ENCODE measurements at places on chromosomes 13 and 19. TPM values are rescaled to one million over a fixed set of nuclear protein-coding genes. Genes with fewer than 3 reads are reported as not detected.

GRCh38 chr19:2653710-2654707 lies 48.5 kb downstream of the GNG7 start:
- DNase-seq, result no peak

DNA sequence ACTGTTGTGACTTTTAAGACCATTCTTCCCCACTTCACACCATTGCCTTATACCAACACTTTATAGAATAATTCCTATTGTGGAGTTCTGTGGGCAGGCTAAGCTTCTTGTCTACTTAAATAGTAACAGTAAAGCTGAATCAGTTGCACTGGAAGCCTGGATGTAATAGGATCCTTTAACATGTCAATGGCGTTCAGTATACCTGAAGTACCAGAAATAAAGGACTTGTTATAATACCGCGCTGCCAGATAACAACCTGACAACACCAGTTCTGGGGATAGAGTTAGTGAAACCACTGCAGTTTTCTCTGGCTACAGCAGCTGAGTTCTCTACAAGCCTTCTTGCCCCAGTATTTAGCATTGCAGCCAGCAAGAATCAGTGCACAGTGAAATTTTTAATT lies 52.0 kb upstream of the TNFRSF19 start:
- DNase-seq, result no peak

GRCh38 chr13:77492982-77493381 lies 42.5 kb upstream of the SCEL start:
- DNase-seq, result no peak

DNA sequence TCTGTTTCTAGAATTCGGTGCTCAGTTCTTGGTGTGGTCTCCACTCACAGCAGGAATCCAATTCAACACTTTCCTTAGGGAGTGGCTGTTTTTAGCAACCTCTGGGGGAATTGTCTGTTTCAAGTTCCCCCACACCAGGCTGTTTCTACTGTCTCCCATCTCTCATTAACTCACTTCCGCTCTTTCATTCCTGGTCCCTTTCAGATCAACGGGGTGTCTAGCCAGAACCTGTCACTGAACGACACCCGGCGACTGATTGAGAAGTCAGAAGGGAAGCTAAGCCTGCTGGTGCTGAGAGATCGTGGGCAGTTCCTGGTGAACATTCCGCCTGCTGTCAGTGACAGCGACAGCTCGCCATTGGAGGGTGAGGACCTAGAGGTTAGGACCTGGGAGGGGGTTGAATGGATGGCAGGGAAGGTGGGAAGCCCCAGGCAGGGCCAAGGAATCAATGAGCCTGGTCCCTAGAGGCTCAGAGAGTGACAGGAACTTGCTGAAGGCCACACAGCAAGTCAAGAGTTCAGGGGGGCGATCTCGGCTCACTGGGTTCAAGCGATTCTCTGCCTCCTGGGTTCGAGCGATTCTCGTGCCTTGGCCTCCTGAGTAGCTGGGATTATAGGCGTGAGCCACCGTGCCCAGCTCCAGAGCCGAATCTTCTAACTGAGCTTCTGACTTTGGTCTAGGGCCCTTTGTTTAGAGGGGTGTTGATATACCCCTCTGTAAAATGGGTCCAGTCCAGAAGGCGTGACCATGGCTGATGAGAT lies 25.5 kb downstream of the TJP3 start:
- DNase-seq, result no peak

DNA sequence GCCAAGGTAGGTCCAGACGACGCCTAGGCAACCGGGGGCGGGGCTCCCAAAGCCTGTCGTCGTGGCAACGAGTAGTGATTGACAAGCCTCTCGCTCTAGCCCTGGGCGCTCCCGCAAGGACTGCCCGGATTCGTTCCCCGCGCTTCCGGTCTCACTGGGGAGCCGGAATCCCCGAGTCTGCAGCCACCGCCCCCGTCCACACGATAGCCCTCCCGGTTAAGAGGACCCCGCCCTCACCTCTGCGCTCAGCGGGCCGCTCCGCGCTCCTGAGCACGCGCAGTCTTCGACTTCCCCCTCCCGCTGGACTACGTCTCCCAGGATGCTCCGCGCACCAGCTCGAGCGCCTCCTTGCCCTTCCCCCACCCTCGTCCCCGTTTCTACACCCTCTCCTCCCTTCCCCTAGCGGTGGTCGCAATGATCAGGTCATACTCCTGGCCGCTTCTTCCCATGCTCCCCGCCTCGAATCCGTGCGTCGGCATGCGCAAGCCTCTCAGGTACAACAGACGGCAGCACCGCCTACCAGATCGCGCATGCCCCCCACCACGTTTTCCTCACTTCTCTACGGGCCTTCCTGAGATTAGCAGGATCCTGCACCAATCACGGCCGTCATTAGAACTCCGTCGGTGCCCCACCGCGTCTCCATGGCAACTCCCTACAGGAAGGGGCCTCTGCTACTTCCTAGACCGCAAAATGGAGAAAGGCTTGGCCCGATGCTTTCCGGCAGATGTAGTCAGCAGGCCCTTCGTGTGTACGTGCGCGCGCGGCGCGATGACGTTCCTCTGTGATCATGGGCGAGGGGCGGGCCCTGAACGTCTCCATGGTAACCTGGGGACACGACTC lies at the start of gene MZF1:
MZF1 (minus strand) TSS at position 518 of the 840 bp plus-strand sequence. CDS start 1,946 bp downstream, outside the sequence.
- peak; percentile 100 for DNase-seq

GRCh38 chr13:39317291-39317690 lies 279.0 kb downstream of the NHLRC3 start:
- no peak for DNase-seq

DNA sequence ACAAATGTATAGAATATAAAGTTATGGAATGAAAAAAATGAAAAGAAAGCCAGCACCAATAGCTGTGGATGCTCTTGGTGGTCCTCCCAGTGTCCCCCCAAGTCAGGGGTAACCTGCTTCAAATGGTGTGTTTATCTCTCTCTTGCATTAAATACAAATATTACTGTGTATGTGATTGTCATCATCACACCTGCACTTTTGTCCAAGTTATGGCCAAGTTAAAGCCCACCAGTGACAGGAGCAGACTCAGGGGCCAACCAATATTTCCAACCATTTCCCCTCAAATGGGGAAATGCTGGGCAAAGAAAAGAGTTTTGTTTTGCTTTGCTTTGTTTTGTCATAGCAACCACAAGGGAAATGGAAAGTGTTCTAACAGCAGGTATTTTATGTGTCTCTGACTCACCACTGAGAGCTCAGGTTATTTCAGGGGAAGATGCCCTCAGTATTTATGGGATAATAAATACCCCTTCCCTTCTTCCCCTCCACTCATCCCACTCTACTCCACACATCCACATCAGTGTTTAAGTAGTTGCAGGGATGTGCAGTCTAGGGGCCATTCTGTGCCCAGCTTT lies 133.6 kb downstream of the COL4A1 start:
- DNase-seq, result no peak

DNA sequence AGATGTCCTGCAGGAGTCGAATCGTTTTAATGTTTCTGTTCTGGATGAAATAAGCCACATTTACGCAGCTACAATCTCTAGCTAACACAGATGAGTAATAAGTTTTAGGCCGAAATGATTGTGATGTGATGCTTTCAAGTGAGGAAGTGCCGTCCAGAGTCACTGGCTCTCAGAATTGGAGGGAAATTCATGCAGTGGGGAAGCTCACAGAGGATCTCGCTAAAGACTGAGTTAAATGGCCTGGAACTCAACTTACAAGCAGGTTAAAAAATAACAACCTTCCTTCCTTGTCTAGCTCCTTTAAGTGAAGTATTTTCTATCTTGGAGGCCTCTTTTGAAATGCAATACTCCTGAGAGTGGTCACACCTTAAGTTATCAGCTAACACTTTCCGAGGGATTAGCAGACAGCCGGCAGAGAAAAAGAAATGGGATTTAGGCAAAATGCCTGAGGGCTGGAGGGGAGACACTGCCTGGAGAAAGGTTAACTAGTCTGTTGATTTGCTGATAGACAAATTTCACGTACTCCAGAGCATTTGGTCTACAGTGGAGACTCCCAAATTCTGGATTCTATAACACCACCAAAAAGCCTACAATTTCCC lies 74.2 kb downstream of the IRS2 start:
- no peak for DNase-seq

DNA sequence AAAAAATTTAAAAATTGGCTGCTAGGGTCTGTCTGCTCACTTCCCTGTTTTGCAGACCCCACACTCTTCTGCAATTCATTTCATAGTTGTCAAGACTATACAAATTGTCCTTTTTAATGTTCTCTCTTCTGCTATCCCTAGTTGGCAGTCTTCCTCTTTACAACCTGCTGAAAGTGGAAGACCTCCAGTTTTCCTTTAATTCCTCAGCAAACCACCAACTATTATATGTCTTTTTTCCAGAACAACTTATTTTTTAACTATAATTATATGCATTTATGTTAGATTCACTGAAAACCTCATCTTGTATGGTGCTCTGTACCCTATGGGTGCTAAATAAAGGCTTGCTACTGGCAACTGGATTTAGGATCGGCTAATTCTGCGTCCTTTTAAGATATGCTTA lies 1.1 kb upstream of the PHF11 start:
- DNase-seq, result no peak

DNA sequence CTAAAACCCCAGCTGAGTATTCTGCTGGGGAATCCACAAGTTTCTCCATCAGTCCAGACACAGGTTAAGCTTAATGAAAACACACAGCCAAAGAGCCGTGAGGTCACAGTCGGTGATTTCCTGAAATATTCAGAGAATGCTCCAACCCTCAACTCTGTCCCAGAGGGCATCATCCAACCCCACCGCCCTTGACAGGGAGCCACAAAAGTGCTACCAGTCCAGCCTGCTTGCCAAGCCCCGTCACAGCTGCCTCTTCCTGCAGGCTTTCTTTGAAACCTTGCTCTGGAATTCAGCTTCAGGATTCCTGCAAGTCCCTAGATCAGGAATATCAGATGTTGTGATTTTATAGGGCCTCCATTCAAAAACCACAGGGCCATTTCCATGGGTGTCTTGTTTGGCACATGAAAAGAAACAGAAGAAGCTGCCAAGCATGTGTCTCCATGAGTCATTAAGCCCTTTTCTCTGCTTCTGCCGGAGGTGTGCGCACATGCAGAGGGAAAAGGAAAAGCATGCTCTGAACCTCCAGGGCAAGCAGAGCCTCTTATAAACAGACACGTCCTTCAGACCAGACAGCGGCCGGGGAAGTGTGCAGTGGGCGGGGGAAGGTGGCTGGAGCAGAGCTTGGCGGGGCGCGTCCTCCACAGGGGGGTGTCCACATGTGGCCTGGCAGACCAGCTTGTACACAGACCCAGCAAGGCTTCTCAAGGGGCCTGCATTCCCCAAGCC lies 164.7 kb downstream of the KATNAL1 start:
- peak; percentile 59 for DNase-seq

- no peak for DNase-seq
Observed at GRCh38 chr19:11832253-11832912, 16.1 kb upstream of the ZNF439 start.

GRCh38 chr13:113539822-113540221 lies 44.7 kb upstream of the TFDP1 start:
- DNase-seq, result no peak

DNA sequence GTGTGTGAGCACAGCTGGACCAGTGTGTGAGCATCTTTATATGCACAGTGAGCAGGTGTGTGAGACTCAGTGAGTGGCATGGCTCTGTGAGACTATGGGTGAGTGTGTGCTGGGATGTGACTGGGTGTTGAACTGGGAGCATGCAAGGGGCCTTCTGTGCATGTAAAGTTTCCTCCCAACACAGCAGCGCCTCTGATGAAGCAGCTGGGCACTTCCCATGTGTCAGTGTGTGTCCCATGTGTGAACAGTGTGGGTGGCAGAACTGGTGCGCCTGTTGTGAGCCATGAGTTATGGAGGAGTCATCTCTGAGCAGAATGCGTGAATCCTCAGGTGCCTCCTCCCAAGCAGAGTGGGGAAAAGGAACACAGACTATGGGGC lies 24.1 kb downstream of the LGALS16 start:
- DNase-seq, result no peak

GRCh38 chr13:32159137-32159869 lies 127.7 kb downstream of the FRY start:
- DNase-seq, result peak; percentile 42

DNA sequence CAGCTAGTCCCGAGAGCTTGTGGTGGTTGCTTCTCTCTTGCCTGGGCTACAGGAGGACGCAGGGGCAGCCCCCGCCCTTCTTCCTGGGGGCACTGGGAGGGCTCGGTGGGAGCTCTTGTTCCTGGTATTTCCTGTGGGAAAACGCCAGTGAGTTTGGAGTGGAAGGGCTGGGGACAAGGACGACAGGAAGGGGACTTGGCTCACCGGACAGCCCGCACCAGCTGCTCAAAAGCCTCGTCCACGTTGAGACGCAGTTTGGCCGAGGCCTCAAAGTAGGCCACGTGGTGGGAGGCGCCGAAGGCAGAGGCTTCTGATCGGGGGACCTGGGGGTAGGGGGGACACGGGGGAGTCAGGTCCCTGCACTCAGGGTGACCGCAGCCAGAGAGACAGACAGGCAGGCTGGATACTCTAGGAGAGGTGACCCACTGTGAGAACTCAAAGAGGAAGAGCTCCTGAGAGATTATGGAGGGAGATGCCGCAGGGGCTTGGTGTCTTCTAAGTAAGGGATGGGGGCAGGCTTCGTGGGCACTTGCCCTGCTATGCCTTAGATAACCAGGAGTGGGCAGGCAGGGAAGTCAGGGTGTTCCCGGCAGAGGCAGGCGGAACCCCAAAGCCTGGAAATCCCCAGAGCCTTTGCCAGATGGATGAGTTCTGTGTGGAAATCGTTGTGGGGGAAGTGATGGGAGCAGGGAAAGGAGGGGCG lies 4.3 kb downstream of the RRAS start:
- no peak for DNase-seq

Gene CACNG8
- 0.19 TPM for polyA plus RNA-seq

Gene IGSF23
- polyA plus RNA-seq, result 1.3 TPM

Gene TEX29
- 0.56 TPM for polyA plus RNA-seq

Gene KIR3DL1
- polyA plus RNA-seq, result not detected
